ENCODE measurements at places on chromosomes 6 and 20.

GRCh38 chr20:23639490-23639958 lies 1.8 kb upstream of the CST3 start:
- DNase-seq = no peak

DNA sequence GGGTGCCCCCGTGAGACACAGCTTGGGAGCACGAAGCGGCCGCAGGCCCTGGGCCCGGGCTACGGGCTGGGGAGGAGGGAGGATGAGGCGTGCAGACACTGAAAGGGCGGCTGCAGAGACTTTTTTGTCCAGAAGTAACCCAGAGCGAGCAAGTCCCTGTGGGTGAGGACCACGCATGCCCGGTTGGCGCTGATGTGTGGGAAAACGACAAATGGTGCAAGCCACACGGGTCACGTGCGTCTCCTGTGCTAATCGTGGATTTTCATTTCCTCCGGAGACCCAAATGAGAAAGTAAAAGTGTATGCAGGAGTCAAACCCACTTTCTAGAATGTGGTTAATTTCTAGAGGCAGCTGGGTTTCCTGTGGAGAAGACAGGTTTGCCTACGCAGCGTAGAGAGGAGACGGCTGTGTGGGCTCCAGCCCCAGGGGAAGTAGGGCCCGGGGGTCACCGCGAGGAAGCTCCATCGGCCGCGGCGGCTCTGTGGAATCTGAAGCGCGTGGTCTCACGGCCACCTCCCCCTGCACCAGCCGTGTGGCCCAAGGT lies 19.0 kb downstream of the DLL1 start:
- peak; percentile 91 for DNase-seq

- DNase-seq = no peak
Observed at GRCh38 chr6:129448965-129449364, 261.0 kb downstream of the ARHGAP18 start.

DNA sequence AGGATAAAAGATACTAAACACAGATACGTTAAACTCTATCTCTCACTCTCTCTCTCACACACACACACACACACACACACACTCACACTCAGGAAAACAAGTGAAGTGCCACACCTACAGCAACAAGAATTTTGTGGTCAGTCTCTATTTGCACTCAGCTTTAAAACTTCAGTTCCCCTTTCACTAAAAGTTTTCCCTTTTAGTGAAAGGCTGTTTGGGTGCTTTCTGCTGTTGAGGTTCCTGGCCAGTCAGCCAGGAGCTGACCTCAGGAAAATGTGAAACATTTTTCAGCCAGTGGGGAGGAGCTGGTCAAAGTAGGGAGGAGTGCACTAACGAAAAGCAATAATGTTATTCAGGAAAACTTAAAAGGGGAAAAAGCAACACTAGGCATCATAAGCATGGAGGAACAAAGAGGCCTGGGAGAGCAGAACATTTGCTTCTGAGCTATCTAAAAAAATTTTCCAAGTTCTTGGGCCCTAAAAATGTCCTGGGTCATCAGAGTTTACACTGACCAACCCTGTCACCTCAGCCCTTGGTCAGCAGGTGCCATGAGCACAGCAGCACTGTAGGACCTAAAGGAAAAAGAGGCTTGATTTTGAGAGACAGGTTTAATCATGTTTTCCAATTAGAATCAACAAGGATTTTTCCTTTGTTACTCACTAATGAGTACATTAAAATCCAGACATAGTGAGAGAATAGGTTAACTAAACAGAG lies 30.7 kb upstream of the NT5E start:
- peak; percentile 56 for DNase-seq

DNA sequence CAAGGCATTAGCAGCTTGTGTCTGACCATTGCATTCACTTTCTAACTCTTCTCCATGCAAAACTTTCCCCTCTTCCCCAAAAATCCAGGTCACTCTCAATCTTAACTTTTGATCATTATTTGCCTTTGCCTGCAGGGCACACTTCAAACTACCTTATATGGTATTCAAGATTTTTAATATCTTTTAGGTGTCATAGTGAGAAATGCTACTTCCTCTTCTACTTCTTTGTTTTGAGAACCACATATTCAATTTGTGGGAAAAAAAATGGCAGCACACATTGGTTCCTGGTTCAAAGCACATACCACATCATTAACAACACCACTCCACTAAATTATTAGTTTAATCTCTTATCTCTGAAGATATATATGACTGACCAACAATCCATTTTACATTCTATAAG lies 1267.0 kb upstream of the CITED2 start:
- DNase-seq = no peak

- DNase-seq = no peak
Observed at GRCh38 chr6:71114544-71114943, 157.7 kb upstream of the B3GAT2 start.

Data from activated CD4-positive, alpha-beta T cell treated with anti-CD3 and anti-CD28 coated beads, Interleukin-2, amount 10 ng/mL, durations not matched to agents 24 days and 14 days (primary cell).